ENCODE measurements at places on chromosomes 2 and 18.

- ATAC-seq: no peak
Measured at GRCh38 chr18:79989195-79989497, 783 bp upstream of the TXNL4A start.

DNA sequence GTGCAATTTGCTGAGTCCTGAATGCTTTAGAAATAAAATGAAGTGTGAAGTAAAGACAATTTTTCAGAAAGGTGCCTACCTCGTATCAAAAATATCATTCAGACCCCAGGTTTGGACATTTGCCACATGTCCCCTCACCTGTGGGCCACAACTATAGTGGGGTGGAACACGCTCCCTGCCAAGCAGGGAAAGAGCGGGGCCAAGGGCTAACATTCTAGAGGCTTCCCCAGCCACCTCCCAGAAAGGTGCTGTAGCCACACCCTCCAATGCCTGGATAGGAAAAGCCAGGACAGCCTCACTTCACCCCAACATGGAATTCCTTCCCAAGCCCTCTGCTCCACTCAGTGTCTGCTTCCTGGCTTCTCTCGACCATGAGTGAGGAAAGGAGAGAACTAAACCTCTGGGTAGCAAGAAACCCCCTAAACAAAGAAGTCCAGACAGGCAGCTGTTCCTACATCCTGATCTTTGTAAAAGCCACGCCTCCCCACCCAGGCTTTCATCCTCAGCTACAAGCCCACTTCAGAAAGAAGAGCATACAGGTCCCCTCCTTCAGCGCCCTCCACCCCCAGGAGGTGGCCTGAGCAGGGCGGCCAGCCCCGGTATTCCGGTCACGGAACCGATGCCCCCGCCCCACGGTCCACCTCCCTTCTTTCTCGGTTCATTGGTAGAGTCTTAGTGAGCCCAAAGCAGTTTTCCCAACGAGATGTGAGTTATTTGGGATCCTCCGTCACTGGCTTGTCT is 2.1 kb downstream of the COL6A3 start:
- ATAC-seq: no peak

- ATAC-seq: no peak
Measured at GRCh38 chr2:152499896-152500735, 165.1 kb downstream of the FMNL2 start.

- ATAC-seq: peak; percentile 34
Measured at GRCh38 chr2:26172871-26173775, at the start of gene GAREM2. GAREM2 (plus strand) TSS chr2:26173088; CDS start chr2:26173221, 133 bp downstream.

GRCh38 chr2:63819256-63819655 is 22.4 kb upstream of the UGP2 start:
- ATAC-seq: no peak

DNA sequence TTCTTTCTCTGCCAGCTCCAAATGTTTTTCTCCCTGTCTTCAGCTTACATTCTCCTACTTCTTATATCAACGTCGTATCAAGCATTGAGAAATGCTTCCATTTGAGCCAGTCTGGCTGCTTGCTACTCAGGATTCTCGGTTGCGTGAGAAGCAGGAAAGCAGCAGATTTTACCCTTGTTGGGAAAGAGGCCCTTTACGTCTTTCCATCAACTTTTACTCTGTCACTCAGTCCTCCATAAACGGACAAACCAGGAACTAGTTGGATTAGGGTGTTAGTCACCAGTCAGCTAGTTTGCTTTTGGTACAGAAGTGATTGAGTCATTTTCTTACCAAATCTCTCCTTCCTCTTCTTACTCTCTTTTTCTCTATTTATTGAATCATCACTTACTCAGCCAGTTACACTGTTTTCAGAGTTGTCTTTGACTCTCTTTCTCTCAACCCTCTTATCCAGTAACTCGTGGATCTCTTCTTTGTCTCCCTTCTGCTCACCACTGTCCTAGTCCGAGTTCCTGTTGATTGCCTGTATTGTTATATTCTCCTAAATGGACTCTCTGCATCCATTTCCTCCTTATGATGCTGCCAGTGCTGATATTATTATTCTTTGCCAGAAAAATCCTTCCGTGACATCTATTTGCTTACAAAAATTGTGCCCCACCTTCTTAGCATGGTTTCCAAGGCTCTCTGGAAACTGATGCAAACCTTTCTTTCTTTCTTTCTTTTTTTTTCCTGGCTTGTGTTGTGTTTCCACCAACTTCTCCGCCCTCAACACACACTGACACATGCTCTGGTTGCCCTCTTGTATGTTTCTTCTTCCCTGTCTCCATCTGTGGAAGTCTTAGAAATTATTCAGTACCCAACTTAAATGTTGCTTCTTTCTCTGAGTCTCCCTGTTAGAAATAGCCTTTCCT is 61.5 kb downstream of the VRK2 start:
- peak; percentile 98 for ATAC-seq

DNA sequence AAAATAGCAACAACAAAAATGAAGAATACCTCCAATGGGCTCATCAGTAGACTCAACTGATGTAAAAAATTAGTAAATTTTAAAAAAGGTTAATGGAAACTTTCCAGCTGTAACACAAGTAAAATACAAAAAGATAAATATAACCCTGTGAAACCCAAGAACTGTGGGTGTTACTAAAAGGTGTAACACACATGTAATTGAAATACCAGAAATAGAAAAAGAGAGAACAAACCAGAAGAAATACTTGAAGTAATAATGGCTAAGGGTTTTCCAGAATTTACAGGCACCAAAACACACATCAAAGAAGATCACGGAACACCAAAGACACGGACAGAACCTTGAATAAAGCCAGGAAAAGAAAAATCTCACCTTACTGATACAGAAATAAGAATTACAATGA is 590.6 kb upstream of the RAB6C start:
- ATAC-seq: no peak

GRCh38 chr2:100673691-100674485 is 111.1 kb downstream of the PDCL3 start:
- no peak for ATAC-seq

- ATAC-seq: no peak
Measured at GRCh38 chr2:179211355-179211754, 53.3 kb downstream of the SESTD1 start.

- ATAC-seq: peak; percentile 8
Measured at GRCh38 chr2:239401881-239402233, 1.0 kb upstream of the HDAC4 start.

- ATAC-seq: no peak
Measured at GRCh38 chr18:68728081-68728700, 13.3 kb upstream of the TMX3 start.

- no peak for ATAC-seq
Measured at GRCh38 chr2:219736209-219736608, 108.8 kb downstream of the SLC4A3 start.

DNA sequence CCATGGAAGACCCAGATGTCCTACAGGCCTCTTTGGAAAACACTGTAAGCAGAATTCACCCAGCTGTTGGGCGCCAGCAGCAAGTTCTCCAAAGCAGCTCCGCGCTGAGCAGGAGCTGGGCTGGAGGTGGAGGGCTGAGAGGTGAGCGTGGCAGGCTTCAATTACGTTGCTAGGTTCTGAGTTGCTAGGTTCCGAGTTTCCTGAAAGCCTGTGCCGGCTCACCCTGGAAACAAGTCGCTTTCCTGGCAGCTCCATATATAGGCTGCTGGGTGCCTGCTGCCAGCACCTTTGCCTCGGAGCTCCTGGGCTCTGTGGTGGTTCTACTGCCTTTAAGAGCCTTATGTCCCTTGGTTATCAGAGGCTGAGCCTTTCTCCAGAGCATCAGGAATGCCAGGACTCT is 14.4 kb upstream of the EGR4 start:
- ATAC-seq: no peak

GRCh38 chr2:31973665-31974064 is 37.1 kb downstream of the MEMO1 start:
- ATAC-seq: no peak

GRCh38 chr2:8803658-8804379 is 33.6 kb downstream of the KIDINS220 start:
- ATAC-seq: peak; percentile 98

GRCh38 chr2:134912361-134912760 is 6.3 kb upstream of the CCNT2 start:
- no peak for ATAC-seq

GRCh38 chr2:26723991-26724750 is 31.6 kb downstream of the KCNK3 start:
- no peak for ATAC-seq

- ATAC-seq: no peak
Measured at GRCh38 chr2:160602073-160602472, 108.5 kb upstream of the RBMS1 start.

DNA sequence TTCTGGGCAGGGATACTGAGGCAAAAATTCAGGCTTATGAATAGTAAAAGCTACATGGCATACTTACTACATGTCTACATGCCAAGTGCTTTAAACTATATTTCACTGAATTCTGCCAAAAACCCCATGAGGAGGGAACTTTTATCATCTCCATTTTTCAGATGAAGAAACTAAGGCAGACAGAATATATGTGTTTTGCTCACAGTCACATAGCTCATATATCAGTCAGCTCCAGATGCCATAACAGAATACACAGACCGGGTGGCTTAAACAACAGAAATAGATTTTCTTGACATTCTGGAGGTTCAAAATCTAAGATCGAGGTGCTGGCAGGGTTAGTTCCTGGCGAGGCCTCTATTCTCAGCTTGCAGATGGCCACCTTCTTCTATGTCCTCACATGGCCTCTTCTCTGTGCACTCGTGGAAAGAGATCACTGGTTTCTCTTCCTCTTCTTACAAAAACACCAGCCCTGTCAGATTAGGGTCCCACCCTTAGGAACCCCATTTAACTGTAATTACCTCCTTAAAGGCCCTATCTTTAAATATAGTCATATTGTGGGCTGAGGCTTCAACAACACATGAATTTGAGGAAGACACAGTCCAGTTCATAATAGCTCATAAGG is 27.1 kb upstream of the CREB1 start:
- no peak for ATAC-seq

- ATAC-seq: no peak
Measured at GRCh38 chr2:200065477-200065876, 110.1 kb downstream of the MAIP1 start.

- no peak for ATAC-seq
Measured at GRCh38 chr2:190462181-190462580, 54.0 kb downstream of the MFSD6 start.

GRCh38 chr2:49002750-49003149 is 151.6 kb downstream of the FSHR start:
- no peak for ATAC-seq

DNA sequence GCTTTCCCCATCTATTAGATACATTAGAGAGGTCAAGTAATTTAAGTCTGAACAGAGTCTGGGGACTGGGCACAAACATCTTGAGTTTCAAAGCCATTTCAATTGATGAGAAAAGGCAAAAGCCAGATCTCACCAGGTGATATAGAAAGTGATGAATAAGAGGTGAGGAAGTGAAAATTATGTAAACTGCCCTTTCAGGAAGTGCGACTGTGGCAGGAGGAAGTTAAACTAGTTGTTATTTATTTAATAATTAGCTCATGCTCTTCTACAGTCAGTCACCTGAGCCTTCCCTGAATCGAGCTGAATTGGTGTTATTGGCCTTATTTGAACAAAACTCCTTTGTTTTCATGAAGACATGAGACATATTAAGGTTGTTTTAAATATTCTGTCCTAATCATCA is 115.1 kb downstream of the CDH20 start:
- no peak for ATAC-seq

GRCh38 chr18:63016270-63016669 is 300.9 kb downstream of the PHLPP1 start:
- ATAC-seq: peak; percentile 61

GRCh38 chr2:231321021-231321420 is 74.5 kb upstream of the B3GNT7 start:
- no peak for ATAC-seq

Data from activated T-helper 17 cell treated with anti-CD3 and anti-CD28 coated beads, Interleukin-2, amount 50 U/mL, for 72 hours (primary cell).